ENCODE measurements at places on chromosomes 5 and 9.

- no peak for DNase-seq
Observed at GRCh38 chr9:136222906-136223285, 18.0 kb upstream of the LHX3 start.

DNA sequence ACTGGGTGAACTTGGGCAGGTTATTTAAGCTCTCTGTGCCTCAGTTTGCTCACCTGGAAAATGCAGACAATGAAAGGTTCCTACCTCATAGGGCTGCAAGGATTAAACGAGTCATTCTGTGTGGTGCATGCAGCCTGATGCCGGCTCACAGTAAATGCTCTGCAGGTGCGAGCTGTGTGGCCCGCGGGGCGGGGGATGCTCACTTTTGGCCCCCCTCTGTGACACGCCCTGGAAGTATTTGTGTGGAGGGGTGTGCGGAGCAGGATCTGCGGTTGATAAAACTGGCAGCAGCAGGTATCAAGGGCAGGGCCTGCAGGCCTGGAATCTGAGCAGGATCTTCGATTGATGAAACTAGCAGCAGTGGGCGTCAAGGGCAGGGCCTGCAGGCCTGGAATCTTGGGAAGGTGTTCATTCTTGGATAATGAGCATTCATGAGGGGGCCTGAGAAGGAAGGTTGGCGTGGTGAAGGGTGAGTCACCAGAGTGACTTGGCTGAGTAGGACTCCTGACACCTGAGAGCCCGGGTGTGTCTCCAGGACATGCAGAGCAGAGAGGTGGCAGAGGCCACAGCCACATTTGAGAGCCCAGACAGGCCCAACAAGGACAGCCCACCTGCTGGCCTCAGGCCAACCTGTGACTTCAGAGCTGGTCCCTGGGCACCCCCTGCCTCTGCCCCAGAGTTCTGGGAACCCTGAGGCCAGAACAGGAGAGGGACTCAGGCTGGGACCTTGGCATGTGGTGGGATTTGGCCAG, 11.9 kb downstream of the UNC5A start:
- no peak for DNase-seq

DNA sequence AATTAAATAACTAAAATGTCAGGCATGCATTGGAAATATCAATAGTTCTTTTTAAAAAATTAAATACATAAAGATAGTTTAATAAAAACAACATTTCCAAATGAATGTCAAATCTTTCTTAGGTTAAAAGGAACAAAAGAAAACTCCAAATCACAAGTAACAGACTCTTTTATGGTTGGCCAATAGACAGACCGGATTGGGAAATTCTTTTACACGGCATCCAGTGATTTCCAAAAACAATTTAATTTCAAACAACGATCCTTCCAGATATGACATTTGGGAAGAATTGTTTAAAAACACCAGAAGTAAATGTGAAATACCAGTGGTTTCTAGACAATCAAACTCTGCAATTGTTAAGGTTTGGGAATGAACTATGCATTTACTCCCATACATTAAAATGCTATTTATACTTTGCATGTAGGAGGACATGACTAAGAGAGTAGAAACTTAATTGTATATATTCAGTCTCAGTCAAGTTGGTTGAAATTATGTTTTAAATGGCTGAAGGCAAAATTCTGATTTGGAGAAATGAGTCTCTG, 32.8 kb downstream of the ZNF474 start:
- no peak for DNase-seq

GRCh38 chr5:113179156-113179555, 202.6 kb downstream of the DCP2 start:
- no peak for DNase-seq

DNA sequence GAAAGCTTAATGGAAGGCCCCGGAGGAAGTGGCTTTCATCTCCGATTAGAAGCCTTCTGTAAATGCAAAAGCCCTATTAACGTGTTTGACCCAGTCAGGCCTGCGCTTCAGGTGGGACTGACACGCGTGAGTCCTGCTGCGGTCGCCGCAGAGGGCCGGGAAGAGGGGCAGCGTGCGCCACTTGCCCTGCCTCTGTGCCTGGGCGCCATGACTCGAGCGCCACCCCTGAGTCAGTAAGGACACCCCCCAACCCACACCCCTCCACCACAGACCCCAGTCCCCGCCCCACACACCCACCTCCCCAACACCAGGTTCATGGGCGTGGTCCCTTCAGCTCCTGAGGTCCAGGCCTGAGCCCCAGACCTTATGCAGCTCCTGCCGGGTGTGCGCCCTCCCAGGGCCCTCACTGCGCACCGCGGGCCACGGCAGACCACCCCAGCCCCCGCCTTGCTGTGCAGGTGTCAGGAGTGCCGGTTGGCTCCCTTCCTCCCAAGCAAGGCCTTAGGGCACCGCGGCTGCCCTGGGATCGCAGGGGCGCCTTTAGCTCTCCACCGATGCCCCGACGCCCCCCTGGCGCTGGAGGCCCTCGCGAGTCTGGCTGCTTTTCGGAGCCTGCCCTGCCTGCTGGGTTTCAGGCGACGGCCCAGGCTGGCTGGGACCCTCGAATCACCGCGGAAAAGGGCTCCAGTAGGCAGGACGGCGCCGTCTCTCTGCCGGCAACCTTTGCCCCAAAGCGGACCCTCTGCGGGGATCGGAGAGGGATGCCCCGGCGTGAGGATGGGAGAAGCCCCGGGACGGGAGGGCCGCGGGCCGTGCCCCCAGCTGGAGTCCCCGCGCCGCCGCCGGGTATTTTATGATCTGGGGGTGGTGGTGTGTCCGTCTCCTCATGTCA, 625 bp upstream of the OLFM1 start:
- DNase-seq: no peak

DNA sequence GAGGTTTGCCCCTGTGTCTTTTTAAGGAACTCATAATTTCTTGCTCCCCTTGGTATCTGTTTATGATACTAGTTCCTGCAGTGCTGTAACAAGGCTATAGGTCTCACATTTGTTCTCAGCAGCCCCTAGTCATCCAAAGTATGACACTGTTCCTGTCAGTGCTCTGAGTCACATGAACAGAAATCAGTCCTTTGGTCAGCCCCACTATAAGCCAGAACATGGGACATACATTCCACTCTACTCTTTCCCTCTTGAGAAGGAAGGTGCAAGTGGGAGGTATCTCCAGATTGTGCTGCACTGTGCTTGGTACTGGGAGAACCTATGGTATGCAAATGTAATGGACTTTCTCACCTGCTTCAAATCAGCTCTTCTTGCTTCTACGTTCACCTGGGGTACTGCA, 87.0 kb downstream of the IARS1 start:
- no peak for DNase-seq

GRCh38 chr9:131969469-131969989, 110.1 kb downstream of the MED27 start:
- no peak for DNase-seq

DNA sequence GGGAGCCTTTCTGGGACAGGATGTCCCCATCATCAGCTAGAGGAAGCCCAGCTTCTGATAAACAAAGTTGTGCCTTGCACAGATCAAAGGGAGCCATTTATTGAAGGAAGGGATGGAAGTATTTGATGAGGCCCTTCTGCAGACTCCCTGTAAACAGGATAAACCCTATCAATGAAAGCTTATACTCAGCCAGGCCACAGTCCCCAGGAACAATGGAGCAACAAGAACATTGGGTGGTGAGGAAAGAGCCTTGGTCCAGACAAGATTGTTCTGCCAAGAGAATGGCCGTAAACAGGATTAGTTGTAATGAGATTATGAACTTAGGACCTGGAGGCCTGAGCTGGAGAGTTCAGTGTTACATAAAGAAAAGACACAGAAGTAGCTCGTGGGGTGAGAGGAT, 40.5 kb upstream of the LIFR start:
- DNase-seq: no peak

DNA sequence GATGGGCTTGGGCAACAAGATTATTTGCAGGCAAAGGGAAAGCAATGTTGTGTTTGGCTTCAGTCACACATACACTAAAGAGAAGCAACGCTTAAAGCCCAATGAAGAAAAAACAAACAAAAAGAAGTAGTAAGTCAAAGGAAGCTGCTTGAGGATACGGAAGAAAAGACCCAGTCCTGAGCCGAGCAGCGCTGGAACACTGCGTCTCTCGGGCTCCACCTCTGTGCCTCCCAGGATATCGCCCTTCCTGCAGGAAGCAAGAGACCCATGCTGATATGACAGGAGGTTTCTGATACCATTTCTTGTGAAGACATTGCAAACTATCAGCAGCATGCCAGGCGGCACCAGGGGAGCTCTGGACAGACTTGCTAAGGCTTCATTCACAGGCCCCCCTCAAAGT, 9.9 kb downstream of the GNAQ start:
- no peak for DNase-seq

DNA sequence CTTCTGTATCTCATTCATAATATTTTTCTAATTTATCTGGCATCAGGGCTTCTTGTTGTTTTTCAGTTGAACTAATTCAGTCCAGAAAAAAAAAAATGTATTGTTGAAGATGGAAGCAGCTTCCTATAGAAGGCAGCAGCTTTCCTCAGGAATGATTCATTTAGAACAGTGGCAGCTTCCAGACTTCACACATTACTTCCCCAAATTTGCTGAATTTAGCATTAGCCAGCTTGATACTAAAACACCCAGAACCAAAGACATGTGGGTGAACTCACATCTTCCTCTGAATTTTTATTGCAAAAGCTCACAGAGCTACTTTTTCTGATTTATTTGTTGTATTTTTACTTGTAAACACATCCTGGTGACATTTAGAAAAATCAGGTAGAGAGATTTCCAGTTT, 53.8 kb downstream of the HCN1 start:
- DNase-seq: no peak

DNA sequence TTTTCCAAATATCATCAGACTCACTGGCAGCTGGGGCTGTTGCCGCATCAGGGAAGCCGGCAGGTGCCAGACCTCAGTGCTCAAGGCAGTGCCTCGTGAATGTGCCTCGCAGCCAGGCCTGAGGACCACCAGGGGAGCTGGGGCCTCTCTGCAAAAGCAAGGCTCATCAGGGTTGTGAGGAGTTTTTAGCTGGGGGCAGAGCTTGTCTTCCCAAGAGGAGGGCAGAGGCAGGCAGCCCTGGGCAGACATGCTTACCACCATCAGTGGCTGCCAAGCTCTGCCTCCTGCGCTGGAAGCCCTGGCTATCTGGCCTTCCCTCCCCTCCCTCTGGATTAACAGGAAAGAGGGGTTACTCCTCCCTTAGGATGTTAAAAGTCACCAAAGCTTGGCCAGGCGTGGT, 8.8 kb upstream of the TBC1D9B start:
- DNase-seq: no peak

- DNase-seq: no peak
Observed at GRCh38 chr5:35644543-35644942, 26.9 kb downstream of the SPEF2 start.

Measured in SJSA1 (cell line).